AG04450 (cell line): ENCODE measurements at places on chromosomes 16 and 17. TPM values are rescaled to one million over a fixed set of nuclear protein-coding genes. Genes with fewer than 3 reads are reported as not detected.

DNA sequence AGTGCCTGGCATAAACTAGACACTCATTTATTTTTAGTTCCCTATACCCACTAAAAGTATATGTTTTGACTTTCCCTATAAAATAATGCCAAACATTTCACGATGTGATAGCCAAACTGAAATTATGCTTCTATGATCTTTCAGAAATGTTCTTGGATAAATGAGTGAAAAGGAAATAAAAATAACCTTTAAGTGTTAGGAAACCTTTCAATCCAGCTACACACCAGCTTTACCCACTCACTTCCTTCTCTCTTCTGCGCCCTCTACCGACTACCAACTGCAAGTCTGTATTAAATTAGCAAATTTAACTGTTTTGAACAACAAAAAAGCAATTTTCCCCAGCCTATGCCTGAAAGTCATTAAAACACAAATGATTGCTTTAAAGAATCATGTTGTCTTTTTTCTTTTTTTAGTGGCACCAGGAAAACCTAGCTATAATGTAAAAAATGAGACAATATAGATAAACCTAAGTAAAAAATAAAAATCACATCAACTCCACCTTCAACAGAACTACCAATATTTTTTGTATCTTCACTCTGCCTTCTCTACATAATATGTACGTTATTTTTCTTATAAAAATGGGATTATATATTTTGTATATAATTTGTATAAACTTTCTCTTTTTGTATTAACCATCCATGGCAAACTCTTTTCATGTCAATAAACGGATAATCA is 13.2 kb upstream of the TMEM100 start:
- DNase-seq = no peak

Gene WNT9B
- not detected in 2 replicates for polyA plus RNA-seq

- DNase-seq = no peak
Measured at GRCh38 chr16:73161977-73162376, 114.0 kb upstream of the ZFHX3 start.

Gene HYDIN
- polyA plus RNA-seq = 0.84 and 0.95 TPM in 2 replicates

GRCh38 chr17:61205931-61206330 is 193.7 kb upstream of the TBX2 start:
- no peak for DNase-seq

Gene PPP1R27
- not detected in 2 replicates for polyA plus RNA-seq

- no peak for DNase-seq
Measured at GRCh38 chr17:4038076-4038475, 73.8 kb upstream of the ATP2A3 start.

DNA sequence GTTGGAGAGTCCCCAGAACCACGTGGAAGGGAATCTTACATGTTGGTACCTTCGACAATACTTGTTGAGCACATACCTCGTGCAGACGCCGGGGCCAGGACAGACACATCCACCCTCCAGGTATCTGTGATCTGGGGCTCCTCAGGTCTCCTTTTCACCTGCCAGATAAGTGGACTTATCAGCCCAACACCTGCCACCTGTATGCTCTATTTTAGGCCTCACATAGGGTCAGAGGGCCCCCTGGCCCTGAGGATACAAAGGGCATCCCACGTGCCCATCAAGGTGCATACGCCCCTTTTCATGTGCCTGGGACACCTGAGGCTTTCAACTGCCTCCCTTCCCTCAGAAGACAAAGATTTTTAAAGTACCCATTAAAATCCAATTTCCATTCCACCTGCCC is 212.7 kb downstream of the MRTFB start:
- no peak for DNase-seq

DNA sequence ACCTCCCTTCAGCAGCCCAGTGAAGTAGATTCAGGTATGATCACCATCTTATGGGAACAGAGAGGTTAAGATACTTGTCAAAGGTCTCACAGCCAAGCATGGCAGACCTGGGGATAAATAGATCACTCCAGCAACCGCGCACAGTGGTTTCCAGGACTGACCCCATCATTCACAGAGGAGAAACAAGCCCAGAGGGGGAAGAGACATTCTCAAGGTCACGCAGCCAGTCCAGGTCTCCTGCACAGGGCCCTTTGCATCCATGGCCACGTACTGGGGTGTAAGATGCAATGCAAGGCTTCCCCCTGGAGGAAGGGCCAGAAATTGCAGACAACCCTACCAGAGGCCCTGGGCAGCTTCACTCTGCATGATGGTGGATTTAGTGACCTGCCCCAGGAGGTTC is 19.9 kb downstream of the TLE7 start:
- DNase-seq = no peak

DNA sequence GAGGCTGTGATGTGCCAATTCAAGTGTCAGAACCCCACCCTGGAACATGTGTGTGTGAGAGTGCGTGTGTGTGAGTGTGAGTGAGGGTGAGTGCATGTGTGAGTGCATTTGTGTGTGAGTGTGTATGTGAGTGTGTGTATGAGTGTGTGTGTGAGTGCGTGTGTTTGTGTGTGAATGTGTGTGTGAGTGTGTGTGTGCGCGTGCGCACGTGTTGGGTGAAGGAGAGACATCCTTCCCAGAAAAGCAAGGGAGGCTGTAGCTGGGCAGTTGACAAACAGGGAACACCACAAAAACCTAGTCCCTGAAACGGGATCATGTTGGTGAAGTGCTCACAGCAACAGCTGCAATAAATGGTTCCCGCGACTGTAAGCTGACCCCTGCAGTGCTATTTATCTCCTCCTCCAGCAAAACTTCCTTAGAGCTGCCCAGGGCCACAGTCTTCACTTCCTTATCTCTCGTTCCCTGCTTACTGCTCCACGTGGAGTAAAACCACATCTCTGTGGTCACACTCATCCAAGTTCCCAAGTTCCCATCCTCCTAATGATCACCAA is 40.1 kb upstream of the RPL38 start:
- DNase-seq = no peak

DNA sequence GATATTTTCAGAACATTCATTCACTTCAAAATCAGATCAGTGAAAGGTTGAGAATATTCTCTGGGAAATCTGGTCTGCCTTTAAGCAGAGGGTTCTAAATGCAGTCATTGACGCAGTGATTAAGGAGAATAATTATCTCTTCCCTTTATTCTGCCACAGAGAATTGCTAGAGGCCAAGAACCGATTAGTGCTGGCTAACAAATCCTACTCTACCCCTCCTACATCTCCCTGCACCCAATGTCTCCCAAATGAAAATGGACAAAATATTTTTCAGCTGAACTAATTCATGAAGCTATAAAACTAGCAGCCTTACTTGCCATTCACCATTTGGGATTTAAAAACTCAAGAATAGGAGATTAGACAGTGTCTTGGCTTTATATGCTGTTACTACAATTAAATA is 185.5 kb upstream of the SOX9 start:
- no peak for DNase-seq

- no peak for DNase-seq
Measured at GRCh38 chr17:32536736-32537643, 50.2 kb downstream of the CDK5R1 start.

DNA sequence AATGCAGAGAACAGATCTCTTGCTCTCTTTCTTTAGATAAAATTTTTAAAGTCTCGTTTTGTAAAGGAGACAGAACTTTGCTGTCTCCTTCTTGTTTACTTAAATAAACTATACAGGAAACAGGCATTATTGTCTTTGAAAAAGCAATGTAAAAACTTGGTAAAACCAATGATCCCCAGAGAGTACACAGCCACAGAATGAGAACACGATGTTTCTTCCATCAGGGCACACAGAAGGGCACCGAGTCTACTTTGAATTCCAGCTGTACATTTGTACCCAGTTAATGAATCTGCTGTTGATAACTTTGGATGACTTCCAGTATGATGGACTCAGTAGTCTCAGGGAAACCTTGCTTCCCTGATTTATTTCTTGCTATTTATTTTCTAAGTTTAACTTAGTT is 8.1 kb upstream of the TMEM100 start:
- no peak for DNase-seq

- DNase-seq = no peak
Measured at GRCh38 chr17:48294806-48295361, 135.1 kb downstream of the SKAP1 start.

Gene ZNF385C
- polyA plus RNA-seq = not detected in 2 replicates
